ENCODE measurements at places on chromosomes 3 and 15.
A peak's percentile ranks its signal among the peaks of the same experiment; 100 is the strongest.

DNA sequence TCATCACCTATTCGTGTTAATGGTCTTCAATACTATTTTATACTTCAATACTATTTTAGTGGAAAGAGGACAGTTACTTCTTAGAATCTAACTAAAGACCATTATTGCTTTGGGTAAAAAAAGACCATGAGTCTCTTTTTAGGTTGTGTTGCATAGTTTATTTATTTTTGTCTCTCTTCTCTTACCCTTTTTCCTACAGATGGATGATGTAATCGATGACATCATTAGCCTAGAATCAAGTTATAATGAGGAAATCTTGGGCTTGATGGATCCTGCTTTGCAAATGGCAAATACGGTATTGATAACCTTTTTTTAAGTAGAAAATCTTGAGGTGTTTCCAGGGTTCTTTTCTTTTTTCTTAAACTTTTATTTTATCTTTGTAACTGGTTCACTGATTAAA is 58.5 kb upstream of the SAMMSON start:
- no peak for DNase-seq

- no peak for DNase-seq
These were observed 224.5 kb downstream of the XXYLT1 start for GRCh38 chr3:195046441-195046840.

DNA sequence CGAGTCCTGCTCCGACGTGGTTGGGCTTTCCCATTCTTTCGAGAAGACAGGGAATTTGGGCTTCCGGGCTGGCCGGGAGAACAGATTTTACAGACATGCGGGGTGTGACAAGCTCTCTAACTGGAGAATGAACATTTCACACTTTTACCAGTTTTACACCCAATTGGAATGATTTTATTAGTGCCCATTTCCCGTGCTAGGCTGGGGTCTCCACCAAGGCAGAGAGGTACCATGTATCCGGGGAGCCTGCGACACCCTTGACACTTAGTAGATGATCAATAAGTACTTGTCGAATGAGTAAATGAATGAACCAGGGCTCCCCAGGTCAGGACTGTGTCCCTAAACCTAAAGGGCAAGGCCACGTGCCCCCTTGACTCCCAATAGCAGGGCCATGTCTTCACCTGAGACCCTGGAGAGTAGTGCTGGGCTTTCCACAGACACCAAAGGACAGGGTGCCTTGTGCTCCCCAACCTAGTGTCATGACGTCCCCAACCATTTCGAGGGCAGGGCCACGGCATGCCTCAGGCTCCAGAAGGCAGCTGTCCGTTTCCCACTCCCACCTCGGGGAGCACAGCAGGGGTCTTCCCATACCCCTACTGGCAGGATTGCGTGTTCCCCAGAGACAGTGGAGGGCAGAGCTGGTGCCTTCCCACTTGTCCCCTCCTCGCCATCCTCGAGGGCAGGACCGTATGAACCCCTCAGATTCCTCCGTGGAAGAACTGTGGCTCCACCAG is 679 bp upstream of the MYD88 start:
- DNase-seq, result peak; percentile 33

- DNase-seq, result peak; percentile 15
These were observed 2.1 kb upstream of the GABRA5 start for GRCh38 chr15:26864664-26865191.

DNA sequence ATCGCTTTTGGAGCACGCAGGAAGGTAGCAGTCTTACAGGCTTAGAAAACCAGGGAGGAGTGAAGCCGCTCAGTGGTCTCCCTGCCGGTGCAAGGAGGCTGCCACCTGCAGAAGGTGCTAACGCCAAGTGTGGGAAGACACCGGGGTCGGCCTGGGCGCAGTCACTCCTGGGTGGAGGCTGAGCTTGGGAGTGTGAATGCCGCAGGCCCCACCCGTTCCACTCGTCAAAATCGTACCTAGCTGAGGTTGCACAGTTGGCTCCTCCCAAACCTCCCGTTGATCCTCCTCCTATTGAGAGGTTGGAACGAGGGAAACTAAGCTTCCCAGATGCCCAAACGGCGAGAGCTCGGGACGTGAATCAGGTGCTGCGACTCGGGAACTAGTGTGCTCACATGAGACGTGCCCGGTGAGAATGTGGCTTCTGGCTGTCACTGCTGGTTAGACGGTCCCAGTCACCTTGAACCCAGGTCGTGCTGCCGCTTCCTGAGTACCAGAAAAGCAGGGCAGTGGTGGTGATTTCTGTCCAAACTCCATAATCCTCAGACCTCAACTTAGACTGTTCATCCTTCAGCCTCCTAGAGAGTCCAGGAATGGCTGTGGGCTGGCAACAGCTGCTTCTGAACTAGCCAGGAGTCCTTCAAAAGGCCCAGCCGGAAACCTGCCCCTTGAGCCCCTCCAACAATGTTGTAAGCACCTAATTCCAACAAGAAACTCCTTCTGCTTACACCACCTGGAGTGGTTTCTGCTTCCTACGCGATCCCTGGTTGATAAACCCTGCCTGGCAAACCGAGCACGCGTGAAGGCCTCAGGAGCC is 156.0 kb downstream of the XXYLT1 start:
- DNase-seq, result no peak

DNA sequence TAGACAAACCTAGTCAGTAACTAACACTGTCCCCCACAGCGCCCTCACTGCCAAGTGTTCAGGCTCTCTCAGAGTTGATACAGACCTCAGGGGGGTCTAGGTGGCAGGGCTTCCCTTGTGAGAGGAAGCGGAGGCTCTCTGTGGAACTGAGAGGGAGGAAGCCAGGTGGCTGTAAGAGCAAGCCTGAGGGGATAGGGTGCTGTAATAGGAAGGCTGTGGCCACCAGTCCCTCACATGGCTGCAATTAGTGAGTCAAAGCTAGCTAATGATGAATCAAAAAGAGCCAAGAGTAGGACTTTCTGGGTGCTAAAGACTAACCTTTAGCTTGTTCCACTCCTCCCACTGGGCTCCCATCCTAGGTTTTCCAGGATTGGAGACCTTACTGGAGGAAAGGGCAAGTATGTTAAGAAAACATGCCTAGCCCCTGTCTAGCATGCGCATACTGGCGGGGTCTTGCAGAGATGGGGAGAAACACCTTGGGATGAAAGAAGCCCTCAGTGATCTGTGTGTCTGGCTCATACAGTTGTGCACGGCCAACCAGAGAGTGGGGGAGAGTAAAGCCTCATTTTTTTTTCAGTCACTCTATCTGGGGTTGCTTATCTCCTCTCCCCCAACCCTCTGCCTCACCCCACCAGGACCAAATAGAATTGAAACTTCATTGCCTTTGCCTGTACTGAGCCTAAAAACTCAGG is 13.3 kb upstream of the SOX2 start:
- no peak for DNase-seq

- no peak for DNase-seq
These were observed 60.0 kb downstream of the ZNF385D start for GRCh38 chr3:21691036-21691435.

DNA sequence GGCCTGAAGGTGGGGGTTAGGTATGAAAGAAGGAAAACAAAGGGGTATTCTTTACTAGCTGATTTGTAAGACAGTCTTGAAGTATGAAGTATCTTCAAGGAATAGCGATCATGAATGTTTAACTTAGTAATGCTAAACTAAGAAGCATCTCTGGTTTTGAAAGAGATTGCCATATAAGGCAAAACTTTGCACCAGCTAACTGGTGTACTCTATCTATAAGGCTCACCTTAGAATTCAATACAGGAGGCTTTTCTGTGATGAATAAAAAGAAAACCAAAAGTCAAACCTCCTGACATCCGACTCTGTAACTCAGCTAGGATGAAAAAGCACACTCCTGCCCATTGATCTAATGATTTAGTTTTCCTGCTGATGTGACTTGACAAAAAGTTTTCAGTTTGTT is 54.7 kb downstream of the FOXP1 start:
- no peak for DNase-seq

DNA sequence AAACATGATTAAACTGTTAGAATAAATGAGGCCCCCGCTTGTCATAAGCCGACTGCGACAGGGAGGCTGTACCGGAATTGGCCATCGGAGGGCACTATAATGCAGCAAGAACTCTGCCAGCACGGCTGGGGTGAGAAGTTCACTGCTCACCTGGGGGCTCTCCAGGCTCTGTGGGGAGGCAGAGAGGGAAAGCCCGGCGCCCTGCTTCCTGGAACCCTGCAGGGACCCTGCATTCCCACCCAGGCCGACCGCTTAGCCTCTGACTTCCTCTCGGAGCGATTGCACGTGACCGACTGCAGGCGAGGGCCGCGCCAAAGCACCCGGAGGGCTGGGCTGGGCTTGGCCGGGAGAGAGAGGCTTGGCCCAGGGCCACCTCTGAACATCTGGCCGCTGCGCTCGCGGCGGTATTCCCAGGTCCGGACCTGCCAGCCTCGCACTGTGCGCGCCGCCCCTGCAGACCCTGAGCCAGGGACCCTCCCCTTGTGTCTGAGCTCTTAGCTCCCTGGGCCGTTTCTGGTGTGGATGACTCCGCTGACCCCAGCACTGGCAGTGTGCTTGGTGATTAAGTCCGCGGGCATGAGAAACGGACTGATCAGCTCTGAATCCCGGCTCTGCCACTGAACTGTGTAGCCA is 26.2 kb downstream of the DRD3 start:
- DNase-seq, result peak; percentile 74

DNA sequence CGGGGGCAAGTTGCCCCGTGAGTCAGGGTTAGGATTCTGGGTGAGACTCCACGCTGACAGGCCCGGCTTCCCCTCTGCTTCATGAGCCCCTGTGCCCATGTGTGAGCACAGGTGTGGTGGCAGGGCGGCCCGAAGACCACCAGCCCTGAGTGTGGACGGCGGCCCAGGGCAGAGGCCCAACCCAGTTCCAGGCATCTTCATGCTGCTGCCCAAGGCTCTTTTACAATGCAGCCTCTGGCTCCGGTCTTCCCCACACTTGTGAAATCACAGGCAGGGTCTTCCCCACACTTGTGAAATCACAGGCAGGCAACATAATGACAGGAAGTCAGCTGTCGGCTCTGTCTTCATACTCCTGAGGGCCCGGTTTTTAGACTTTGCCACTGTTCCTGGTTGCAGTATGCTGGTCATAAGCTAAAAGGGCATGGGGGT is 78.8 kb downstream of the AAGAB start:
- no peak for DNase-seq

GRCh38 chr3:36991923-36992805 is 767 bp downstream of the EPM2AIP1 start:
- DNase-seq, result peak; percentile 54

DNA sequence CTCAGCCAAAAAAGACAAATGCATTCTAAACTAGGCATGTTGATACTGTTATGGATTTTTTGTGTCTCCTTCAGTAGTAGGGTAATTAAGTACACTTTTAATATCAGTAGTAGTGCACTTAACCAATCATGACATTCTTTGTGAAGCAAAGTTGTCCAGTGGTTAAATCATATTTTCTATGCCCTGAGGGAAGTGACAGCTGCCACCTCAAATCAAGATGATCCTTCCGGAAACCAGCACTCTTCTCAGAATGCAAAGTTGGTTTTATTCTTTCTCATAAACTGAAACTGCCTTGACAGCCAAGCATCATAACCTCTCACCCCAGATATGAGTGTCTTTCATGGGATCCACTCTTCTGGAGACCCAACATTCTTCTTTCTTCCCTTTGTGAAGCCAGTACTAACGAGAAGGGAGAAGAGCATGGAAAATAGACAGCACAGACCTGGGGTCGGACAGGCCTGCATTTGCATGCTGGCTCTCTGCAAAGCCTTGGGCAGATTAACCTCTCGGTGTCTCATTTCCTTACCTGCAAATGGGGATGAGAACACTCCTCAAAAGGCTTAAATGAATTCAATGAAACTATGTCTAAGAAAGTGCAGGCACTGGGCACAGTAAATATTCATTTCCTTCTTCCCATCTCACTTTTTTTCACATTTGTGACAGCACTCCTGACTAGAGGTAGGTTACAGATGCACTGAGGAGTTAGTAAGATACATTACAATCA is 13.2 kb downstream of the AAGAB start:
- peak; percentile 35 for DNase-seq

DNA sequence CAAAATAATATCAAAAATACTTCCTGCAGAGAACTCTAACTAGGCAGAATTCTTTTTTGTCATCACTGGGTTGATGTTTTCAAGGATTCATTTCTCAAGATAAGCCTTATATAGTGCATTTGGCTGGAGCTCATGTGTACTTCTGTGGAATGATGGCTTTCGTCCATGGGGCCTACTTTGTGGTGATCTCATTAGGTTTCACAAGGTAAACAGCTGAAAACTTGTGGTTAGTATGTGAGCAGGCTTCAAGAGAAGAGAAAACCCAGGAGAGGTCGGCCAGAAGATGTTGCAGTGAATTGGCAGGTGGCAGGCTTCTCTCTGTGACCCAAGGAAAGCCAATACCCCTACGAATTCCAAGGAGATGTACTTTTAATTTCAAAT is 121.4 kb upstream of the PHLDB2 start:
- peak; percentile 68 for DNase-seq

DNA sequence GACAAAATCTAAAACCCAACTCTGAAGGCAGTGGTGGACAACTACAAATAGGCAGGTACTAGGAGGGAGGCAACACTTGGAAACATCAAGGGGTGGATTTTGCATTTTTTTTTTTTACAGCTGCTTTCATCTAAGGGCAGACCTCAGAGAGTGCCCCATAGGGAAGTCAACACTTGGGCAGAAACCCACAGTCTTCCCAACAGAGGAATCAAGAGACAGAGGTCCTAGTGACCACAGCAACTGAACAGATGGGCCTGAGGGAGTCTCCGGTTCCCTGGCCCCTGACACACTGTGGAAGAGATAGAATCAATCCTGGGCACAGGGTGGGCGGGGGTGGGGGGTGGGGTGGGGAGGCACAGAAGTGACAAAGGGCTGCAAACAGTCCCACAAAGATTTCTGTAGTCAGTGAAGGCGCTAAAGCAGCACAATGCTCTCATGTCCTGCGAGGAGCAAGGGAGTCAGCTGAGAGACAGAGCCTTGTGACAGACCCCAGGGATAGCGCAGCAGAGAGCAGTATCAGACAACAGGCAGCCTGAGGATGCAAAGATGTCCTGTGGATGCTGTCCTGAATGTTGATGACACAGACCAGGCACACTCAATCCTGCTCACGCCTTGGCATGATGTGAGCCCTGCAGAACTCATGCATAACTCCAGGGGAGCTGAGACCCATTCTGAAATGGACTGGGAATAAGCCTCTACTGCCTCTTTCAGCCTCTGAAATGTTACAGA is 6.9 kb upstream of the RFTN1 start:
- no peak for DNase-seq

DNA sequence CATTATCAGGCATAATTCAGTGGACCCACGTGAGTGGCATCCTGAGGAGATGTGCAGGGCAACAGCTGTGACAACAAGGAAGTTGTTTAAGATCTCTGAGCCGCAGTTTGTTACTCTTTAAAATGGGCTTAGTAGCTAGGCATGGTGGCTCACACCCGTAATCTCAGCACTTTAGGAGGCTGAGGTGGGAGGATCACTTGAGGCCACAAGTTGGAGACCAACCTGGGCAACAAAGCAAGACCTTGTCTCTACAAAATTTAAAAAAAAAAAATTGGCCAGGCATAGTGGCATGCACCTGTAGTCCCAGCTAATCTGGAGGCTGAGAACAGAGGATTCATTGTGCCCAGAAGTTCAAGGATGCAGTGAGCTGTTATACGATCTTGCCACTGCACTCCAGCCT is 12.2 kb downstream of the SUCLG2 start:
- no peak for DNase-seq

Data from RPMI8226 (cell line).